ENCODE measurements at places on chromosomes 11 and 22.

DNA sequence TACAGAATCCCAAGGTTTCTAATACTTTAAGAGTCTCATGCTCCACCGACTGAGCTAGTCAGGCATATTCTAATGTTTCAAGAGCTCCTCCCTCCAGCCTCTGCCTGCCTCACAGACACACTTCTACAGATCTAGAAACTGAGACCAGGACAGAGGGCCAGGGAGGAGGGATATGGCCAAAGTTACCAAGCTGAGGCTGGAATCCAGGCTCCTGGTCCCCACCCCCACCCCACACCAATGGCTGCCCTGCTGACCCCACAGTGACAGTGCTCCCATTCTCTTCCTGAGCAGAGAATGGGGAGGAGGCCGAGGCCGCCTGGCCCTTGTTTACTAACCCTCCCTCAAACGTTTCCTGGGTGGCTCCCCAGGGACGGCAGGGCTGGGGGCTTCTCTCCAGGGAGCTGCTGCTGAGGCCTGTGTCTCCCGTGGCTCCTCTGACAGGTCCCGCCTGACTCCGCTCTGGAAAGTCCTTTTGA is 2.2 kb downstream of the PLEKHB1 start:
- peak overlapping the region; percentile 21 for H3K27ac ChIP-seq
- H3K36me3 ChIP-seq: no peaks in the 10 kb centered on the region
- DNase-seq: no peak
- peaks cover 50% of the 10 kb centered on the region for H3K4me1 ChIP-seq
- no peaks in the 10 kb centered on the region for H3K27me3 ChIP-seq

GRCh38 chr11:10716543-10717259 is 23.1 kb upstream of the IRAG1 start:
- no peaks in the 10 kb centered on the region for H3K27me3 ChIP-seq
- no peaks in the 10 kb centered on the region for H3K4me1 ChIP-seq
- H3K4me3 ChIP-seq: no peak overlapping the region
- no peaks in the 10 kb centered on the region for H3K36me3 ChIP-seq

GRCh38 chr11:102911758-102912481 is 37.1 kb upstream of the MMP12 start:
- H3K27me3 ChIP-seq: no peaks in the 10 kb centered on the region
- no peak overlapping the region for H3K4me3 ChIP-seq
- DNase-seq: no peak
- H3K36me3 ChIP-seq: no peaks in the 10 kb centered on the region

GRCh38 chr11:97296301-97296700 is 906.5 kb downstream of the JRKL start:
- H3K4me3 ChIP-seq: no peak overlapping the region
- no peaks in the 10 kb centered on the region for H3K4me1 ChIP-seq
- H3K27me3 ChIP-seq: no peaks in the 10 kb centered on the region
- no peaks in the 10 kb centered on the region for H3K36me3 ChIP-seq

DNA sequence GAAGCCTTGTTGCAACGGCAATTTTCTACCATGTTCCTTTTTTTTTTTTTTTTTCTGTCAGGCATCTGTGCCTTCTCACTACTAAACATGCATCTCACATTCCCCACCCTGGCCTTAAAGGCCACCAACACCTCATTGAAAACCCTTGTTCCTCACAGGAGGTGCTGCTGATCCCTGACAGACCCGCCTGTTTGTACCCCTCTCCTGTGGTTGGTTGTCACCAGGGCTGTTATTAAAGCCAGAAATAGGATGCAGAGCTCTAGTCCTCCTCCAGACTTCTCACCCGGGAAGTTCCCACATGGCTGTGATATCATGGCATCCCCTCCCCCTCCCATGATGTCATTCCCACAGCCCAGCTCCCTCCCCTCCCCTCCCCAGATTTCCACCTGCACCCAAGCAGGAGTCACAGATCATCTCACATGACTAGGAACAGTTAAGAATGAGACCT is 302.8 kb upstream of the NCAM1 start:
- peaks cover 6% of the 10 kb centered on the region for H3K4me1 ChIP-seq
- no peak overlapping the region for H3K4me3 ChIP-seq
- no peak overlapping the region for H3K27ac ChIP-seq
- no peaks in the 10 kb centered on the region for H3K36me3 ChIP-seq
- no peak for DNase-seq

GRCh38 chr22:22348127-22348814 is 103.7 kb downstream of the VPREB1 start:
- H3K4me1 ChIP-seq: peaks cover 12% of the 10 kb centered on the region
- no peaks in the 10 kb centered on the region for H3K36me3 ChIP-seq
- H3K27me3 ChIP-seq: peaks cover 5% of the 10 kb centered on the region

GRCh38 chr22:39240831-39241793 is 3.7 kb downstream of the PDGFB start:
- no peak overlapping the region for H3K4me3 ChIP-seq
- H3K4me1 ChIP-seq: peaks cover 28% of the 10 kb centered on the region
- H3K36me3 ChIP-seq: no peaks in the 10 kb centered on the region
- no peak for DNase-seq

- no peaks in the 10 kb centered on the region for H3K27me3 ChIP-seq
- no peak overlapping the region for H3K4me3 ChIP-seq
- H3K36me3 ChIP-seq: no peaks in the 10 kb centered on the region
- H3K4me1 ChIP-seq: no peaks in the 10 kb centered on the region
Measured at GRCh38 chr11:84313830-84314359, 1027.7 kb upstream of the CCDC90B start.

- H3K36me3 ChIP-seq: peaks cover 3% of the 10 kb centered on the region
- no peak for DNase-seq
- H3K27me3 ChIP-seq: no peaks in the 10 kb centered on the region
- no peak overlapping the region for H3K4me3 ChIP-seq
- peaks cover 9% of the 10 kb centered on the region for H3K4me1 ChIP-seq
- H3K27ac ChIP-seq: no peak overlapping the region
Measured at GRCh38 chr11:62395885-62396551, 22.8 kb upstream of the SCGB1A1 start.

GRCh38 chr11:13098616-13099289 is 89.6 kb downstream of the RASSF10 start:
- no peak for DNase-seq
- peaks cover 17% of the 10 kb centered on the region for H3K4me1 ChIP-seq
- H3K4me3 ChIP-seq: no peak overlapping the region
- H3K27me3 ChIP-seq: no peaks in the 10 kb centered on the region
